ENCODE measurements at places on chromosomes 16 and 17.

GRCh38 chr16:12677502-12677901 lies 126.2 kb downstream of the CPPED1 start:
- no peak for DNase-seq

DNA sequence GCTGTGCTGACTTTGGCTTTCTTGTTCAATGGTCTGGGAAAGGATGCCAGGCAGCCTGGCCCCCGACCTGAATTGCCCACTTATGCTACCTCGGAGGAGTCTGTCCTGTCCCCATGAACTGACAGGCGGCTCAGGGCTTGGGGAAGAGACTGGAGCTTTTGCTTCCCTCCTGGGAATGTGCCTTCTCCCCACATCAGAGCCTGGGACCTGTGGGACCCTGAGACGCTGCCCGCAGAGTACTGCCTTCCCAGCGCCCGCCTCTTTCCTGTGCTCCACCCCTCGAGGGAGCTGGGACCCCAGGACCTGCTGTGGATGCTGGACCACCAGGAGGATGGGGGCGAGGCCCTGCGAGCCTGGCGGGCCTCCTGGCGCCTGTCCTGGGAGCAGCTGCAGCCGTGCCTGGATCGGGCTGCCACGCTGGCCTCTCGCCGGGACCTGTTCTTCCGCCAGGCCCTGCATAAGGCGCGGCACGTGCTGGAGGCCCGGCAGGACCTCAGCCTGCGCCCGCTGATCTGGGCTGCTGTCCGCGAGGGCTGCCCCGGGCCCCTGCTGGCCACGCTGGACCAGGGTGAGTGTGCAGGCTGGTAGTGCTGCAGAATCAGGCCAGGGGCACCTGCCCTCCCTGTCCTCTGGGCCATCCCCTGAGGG lies 18.5 kb downstream of the FCSK start:
- no peak for DNase-seq

DNA sequence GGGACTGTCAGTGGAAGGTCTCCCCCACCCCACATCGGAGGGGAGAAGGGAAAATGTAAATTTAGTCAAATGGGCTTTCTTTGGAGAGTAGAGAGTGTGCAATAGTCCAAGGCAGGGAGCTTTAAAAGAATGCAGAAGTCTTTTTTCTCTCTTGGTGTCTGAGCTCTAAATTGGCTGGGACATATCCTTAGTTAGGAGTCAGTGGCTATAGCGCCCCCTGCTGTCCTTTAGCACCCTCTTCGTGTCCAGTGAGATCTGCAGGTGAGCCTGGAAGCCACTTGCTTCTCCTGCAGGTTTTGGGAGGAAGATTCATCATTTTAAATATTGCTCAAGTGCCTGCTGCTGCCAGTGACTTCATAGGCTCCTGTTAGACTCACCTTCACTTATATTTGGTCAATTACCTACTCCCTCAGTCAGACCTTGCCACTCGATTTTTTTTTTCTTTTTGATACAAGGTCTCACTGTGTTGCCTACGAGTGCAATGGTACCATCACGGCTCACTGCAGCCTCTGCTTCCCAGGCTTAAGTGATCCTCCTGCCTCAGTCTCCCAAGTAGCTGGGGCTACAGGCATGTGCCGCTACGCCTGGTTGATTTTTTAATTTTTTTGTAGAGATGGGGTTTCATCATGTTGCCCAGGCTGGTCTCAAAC lies 174.8 kb downstream of the PRKCB start:
- DNase-seq: peak; percentile 82

GRCh38 chr17:16398270-16399267 lies 16.8 kb upstream of the TRPV2 start:
- no peak for DNase-seq

DNA sequence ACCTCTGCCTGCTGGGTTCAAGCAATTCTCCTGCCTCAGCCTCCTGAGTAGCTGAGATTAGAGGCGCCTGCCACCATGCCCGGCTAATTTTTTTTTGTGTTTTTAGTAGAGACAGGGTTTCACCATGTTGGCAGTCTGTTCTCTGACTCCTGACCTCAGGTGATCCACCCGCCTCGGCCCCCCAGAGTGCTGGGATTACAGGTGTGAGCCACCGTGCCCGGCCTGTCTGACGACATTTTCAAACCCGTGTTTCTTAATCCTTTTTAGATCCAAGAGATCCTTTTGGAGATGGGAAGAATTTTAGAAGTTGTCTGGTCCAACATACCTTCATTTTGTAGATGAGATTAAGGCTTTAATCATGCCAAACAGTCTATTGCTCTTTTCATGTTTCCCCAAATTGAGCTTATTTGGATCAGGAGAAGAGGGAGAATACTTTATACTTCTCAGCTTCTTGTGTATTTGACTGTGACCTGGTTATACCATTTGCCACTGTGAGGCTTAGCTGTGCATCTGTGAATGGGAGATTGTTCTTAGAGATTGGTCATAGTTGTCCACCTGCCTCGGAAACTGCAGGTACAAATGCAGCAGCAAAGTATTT lies 25.8 kb downstream of the USP10 start:
- DNase-seq: no peak

DNA sequence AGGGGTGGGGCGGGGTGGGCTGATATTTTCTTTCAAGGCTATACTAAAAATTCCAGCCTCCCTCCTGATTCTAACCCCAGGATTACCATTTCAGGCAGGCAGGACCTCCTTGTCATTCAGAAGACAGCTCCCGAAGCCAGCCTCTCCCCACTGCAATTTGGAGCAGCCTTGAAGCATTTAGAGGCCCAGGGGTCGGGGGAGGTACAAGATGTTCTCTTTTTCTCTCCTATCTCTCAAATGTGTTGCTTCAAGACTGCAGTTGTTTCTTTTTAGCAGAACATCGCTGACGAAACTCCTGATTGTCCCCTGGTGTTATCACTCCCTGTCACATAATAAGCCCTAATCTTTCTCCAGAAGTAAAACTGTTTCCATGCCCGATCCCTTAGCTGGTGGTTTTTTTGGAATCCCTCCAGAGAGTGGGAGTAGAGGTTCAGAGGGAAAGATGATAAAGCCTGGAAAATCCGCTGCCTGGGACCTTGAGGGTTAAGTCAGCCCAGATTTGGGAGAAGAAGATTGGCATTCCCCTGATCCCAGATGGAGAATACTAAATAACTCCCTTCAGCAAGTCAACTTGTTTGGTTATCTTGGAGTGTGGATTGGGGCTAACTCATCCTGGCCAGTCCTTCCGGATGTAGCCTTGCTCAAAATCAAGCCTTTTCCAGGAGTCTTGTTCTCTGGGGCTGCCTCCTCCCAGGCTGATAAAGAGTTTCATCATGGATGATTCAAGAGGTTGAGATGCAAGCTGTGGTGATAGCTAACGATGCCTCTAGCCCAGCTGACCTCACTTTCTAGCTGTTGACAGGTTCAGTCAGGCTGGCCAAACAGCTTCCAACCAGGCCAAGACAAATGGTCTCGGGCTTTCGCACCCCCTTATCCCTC lies 71.3 kb downstream of the SOX9 start:
- no peak for DNase-seq

DNA sequence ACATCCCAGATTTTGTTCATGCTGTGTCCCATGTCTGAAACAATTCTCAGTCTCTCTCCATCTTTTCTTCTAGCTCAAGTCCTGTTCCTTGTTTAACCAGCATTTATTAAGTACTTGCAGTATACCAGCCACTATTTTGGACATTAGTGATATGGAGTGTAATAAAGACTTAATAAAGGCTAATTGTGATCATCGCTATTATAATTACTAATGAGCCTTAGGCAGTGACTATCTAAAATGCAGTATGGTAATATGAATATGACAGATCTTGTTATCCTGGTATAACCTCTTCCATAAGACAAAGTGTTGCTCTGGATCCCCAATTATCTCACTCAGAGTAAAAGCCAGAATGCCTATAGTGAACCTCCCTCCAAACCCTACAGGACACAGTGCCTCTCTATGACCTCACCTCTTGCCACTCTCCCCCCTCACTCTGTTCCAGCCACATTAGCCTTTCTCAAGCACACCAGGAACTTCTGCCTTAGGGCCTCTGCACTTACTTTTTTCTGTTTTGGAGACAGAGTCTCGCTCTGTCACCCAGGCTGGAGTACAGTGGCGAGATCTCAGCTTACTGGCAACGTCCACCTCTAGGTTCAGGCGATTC lies 1.8 kb upstream of the FLOT2 start:
- no peak for DNase-seq

- no peak for DNase-seq
Observed at GRCh38 chr16:55031481-55031880, 100.8 kb downstream of the IRX5 start.

GRCh38 chr16:24993722-24994686 lies 21.2 kb downstream of the ARHGAP17 start:
- no peak for DNase-seq

GRCh38 chr16:9650284-9650683 lies 531.9 kb downstream of the GRIN2A start:
- DNase-seq: no peak

DNA sequence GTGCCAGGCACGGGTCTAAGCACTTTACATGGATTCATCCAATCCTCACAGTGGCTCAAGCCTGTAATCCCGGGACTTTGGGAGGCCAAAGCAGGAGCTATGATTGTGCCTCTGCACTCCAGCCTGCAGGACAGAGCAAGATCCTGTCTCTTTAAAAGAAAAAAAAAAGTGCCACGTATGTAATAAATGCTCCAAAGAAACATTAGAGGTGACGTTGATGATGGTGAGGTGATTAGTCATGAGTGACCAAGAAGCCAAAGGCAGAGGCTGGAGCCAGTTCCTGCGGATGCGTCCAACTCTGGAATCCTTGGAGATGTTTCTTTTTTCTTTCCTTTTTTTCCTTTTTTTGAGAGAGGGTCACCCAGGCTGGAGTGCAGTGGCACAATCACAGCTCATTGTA lies 59.4 kb upstream of the SIAH1 start:
- DNase-seq: no peak

DNA sequence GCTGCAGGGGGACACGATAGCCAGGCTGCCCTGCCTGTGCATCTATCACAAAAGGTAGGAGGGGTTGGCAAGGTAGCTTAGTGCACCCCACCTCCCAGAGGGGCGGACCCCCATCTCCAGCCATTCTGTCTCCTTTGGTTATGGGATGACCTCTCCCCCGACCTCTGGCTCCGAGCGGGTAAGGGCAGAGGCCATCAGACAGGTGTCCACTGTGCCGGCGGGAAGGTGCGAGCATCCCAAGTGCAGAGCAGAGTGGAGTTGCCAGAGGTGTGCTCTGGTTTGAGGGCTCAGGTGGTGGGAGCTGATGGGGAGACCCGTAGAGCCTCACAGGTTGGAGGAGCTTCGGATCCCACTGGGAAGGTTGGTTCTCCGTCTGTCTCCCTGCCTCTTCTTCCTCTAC lies 11.7 kb downstream of the LDHD start:
- no peak for DNase-seq

GRCh38 chr17:73340093-73340596 lies 28.3 kb upstream of the CDC42EP4 start:
- DNase-seq: no peak

DNA sequence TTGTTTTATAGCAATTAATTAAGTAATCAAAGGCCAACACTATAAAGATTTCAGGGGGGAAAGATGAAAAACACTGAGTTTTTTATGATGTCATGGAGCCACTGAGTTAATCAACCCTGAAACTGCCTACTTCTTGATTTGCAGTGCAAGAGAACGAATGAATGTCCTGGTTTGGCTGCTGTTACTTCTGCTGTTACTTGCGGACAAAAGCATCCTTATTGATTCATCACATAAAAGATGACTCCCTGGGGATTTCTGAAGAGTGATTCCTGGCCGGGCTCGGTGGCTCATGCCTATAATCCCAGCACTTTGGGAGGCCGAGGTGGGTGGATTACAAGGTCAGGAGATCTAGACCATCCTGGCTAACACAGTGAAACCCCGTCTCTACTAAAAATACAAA lies 10.9 kb upstream of the SPNS3 start:
- no peak for DNase-seq

DNA sequence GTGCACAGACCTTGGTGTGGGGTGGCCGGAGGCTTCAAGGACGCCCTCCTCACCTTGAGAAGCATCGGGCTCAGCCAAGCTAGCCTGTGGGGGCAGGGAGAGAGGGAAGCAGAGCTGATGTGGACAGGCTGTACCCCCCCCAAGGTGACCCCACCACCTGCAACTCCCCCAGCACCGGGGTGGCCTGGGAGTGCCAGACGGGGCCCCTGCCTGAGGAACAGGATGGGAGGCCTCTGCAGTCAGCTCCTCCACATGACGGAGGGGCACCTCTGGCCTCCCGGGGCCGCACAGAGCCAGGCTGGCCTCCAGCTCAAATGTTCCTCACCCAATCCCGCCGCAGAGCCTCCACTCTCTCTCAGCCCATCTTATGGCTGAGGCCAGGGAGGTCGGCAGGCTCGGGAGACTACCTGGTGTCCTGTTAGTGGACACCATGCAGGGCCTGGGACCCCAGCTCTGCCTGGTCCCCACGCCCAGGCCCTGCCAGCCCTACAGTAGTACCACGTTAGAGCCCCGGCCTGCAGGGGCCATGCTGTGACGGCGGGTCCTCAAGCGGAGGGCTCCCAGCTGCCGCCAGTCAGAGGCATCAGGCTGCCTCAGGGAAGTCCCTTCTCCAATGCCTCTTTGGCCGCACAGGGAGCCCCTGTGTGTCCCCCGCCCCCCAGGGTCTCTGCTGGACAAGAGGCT lies 19.4 kb upstream of the SLC38A10 start:
- no peak for DNase-seq

DNA sequence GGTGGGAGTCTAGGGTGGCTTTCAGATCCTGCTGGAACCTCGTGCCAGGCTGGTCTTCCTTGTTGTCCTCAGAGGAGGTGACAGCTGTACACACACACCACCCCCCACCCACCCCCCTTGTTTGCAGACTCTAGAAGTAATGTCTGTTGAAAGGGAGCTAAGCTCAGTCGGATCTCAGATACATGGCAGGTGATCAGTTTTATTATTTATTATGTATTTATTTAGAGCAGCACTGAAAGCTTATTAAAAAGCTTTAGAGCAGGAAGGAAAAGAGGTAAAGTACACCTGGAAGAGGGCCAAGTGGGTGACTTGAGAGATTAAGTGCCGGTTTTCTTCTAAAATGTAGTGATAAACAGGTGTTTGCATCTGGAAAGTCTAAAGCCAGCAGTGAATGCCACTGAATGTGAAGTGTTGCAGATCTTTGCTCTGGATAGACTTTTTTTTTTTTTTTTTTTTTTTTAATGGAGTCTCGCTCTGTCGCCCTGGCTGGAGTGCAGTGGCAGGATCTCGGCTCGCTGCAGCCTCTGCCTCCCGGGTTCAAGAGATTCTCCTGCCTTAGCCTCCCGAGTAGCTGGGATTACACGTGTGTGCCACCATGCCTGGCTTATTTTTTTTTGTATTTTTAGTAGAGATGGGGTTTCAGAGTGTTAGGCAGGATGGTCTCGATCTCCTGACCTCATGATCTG lies 40.2 kb downstream of the FOXK2 start:
- no peak for DNase-seq

GRCh38 chr17:37726891-37727675 lies 17.8 kb downstream of the HNF1B start:
- DNase-seq: no peak

- no peak for DNase-seq
Observed at GRCh38 chr17:77167472-77168306, 26.9 kb downstream of the SEC14L1 start.

GRCh38 chr16:11788914-11789313 lies 8.1 kb downstream of the ZC3H7A start:
- no peak for DNase-seq

DNA sequence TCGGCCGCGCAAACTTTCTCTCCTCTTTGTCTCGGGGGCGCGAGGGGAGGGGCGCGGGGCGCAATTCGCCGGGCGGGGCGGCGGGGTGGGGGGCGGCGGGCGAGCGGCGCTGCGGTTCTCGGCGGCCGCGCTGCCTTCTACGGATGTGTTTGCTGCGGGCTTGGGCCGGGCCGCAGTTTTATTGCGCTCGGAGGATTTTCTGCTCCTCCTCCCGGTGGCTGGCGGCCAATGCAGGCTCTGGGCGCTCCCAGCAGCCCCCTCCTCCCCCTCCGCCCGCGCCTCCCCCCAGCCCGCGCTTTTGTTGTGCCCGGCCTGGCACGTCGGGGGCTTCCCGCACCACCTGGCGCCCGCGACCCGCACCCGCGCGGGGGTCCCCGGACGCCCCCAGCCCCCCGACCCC lies at the start of gene TIMP2:
Gene TIMP2 (minus strand): TSS at position 154 of the 400 bp plus-strand sequence. CDS start 299 bp downstream, outside the sequence.
- DNase-seq: peak; percentile 16

All from SK-N-MC (cell line).